ENCODE measurements at places on chromosomes 2 and 18.

DNA sequence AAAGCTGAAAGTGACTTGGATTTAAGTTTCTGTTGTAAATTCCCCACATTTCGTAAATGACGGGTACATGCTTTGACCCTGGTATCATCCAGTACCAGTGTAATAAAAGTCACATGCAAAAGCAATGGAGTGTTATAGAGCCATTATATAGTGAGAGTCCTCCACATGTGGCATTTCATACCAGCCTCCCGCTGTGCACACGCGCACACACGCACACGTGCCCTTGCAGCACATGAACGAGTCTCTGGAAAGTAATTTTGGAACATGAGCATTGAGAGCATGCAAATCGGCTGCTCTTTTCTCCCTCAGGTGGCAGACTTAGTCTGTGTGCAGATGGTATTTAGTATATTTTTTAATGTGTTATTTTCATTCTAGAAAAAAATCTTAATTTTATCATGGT lies 198.1 kb downstream of the ZNF407 start:
- DNase-seq: no peak

DNA sequence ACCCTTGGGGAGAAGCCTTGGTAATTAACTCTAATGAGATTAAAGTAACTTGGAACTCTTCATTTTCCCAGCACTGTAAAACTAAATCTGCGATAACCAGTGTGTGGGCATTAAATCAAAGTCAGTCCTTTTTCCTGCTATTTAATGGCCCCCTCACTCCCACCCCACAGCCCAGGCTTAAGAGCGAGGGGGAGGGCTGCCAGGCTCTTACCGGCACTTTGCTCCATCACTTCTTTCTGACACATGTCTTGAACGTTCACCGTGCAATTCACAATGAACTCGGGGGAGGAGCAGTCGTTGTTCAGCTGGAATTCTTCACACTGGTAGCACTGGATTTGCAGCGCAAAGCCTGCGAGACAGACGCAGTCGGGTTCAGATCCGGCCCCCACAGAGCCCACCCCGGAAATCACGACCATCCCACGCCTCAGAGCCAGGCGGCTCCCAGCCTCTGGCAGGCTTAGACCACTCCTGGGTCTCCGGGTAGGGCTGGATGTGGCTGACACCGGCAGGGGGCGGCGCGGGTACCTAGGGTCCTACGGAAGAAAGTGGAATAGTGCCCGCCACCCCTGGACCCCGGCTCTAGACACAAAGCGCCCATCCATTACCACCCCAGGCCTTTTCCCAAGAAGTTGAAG lies 1.7 kb downstream of the LYPD1 start:
- no peak for DNase-seq

GRCh38 chr18:55587418-55588110 lies 428 bp downstream of the TCF4 start:
- no peak for DNase-seq

GRCh38 chr18:6625481-6625880 lies 104.0 kb upstream of the ARHGAP28 start:
- DNase-seq: no peak

DNA sequence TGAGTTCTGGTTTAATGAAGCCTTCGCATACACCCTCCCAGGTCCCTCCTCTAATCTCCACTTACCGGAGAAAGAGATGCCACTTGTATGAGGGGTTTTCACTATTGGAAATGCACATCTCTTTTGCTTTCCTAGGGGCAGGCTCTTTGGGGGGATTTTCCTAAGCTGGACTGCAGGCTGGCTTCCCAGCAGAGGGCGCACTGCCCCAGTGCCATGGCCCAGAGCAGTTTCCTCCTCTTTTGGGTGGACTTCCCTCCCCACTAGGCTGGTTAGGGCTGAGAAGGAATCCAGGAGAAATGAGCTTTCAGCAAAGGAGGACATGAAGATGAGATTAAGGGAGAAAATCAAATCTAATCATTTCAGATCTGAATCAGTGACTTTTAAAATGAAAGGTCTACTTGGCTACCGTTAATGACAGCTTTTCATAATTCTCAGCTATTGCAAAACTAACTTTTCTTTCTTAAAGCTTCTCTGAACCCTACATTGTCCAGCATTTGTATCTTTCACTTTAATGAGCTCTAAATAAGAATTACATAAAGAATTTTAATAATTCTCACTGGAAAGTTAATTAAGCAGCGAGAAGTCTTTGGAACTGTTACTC lies 784.1 kb upstream of the FANCL start:
- no peak for DNase-seq

DNA sequence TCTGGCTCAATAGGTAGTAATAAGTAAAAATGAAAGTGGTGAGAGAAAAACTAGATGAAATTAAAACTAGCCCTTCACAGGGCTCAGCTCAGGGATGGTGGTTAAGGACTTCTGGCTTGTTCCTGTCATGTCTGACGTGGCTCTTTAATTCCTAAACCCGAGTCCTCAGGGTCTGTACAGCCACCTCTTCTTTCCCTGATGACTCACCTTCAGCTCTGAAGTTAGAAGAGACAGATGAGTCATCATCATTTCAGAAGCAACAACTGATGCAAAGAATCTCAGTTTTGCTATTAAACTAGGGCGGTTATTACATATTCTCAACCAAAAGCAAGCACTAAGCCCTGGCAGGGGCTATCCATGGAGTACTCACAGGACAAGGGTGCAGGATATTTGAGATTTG lies 24.0 kb upstream of the ITGB6 start:
- no peak for DNase-seq

GRCh38 chr2:158325031-158325781 lies 131.3 kb downstream of the CCDC148 start:
- no peak for DNase-seq

DNA sequence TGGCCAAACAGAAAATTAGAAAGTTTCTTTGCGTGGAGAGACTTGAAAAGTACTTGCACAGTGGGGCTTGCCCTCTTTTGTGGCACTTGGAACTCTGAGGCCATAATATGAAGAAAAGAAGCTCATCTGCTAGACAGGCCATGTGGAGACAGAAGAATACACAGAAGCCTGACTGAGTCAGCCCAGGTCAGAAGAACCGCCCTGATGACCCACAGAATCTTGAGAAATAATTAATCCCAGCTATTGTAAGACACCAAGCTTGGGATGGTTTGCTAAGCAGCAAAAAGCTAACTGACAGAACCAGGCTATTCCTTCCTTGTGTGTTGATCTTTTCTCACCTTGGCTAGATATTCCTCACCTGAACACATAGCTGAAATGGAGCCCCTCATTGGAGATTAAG lies 33.7 kb downstream of the G6PC2 start:
- no peak for DNase-seq

- no peak for DNase-seq
Observed at GRCh38 chr18:9017167-9017904, 85.2 kb upstream of the NDUFV2 start.

DNA sequence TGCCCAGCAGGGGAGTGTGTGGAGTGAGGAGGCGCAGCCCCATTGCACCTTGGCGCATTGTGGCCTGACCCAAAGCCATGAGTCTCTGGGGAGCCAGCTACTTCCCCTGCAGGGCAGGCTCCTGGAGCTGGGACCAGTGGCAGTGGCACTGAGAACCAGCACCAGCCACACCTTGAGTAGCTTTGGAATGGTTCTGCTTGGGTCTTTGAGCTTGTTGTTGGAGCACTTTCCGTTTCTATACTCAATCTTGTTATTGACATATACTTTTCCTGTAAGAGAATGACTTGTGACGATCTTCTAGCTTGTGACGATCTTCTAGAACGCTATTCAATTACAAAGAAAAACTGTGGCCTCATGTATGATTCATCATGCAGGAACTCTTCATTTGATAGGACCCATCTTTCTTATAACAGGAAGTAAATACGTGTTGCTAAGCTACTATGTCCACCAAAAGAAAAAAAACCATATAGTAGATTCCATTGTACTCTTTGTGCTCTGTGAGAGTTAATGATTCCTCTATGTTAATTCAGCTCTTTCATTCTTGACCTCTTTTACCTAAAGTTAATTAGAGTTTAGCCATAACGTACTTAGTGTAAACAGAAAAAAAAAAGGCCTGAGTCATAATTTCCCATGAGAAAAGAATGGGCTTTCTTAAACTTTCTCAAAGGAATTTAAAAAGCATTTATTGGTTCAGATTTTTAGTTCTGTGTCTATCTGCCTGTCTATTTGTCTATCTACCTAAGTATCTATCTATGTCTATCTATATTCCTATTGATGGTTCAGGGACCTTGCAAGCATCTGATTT lies 113.1 kb downstream of the GATA6 start:
- no peak for DNase-seq

DNA sequence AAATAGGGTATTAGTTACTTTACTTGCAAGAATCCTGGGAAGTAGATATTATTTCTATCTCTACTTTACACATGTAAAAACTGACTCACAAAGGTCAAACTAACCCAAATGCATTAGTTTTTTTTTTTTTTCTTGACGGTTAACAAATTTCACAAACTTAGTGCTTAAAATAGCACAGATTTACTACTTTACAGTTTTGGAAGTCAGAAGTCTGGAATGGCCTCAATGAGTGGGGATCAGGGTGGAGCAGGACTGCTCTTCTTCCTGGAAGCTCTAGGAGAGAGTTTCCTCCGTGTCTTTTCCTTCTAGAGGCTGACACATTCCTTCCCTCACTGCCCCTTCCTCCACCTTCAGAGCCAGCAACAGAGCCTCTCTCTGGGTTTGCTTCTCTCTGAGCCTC lies 117.2 kb downstream of the COL6A3 start:
- DNase-seq: no peak

GRCh38 chr2:20487392-20488174 lies 40.7 kb downstream of the RHOB start:
- no peak for DNase-seq

GRCh38 chr2:158184556-158185343 lies 83.1 kb downstream of the UPP2 start:
- no peak for DNase-seq

GRCh38 chr2:120313695-120314615 lies 32.0 kb upstream of the INHBB start:
- DNase-seq: no peak

GRCh38 chr2:72289283-72289682 lies 141.6 kb upstream of the CYP26B1 start:
- DNase-seq: no peak

GRCh38 chr2:239036819-239037558 lies 189.1 kb downstream of the TWIST2 start:
- no peak for DNase-seq

GRCh38 chr18:77373730-77374445 lies 124.2 kb downstream of the GALR1 start:
- DNase-seq: no peak

DNA sequence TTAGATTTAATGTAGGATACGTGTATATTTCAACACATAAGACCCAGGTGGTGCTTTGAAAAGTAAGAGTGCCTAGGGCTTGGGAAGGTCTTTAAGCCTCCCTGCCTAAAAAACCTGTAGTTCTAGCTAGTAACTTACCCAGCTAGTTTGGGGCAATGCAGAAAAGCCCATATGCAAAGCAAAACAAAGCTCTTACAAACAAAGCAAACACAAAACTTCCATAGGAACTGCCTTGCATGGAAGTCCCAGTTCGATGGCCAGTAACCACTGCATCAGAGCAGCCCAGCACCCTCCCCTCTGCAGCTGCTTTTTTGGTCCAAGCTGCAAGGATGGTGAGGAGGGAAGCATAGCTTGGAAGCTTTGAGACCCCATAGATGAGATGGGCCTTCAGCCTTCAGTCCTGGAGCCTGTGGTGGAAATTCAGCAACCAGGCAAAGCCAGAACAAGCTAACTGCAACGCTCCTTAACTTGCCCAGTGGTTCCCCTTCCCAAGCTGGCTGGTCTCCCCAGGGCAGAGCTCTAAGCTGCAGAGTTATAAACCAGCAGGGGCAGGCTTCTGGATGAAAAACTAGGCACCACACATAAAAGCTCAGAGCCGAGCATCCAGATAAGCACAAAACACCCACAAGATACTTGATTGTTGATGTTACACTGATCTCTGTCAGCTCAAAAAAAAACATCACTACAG lies 16.2 kb downstream of the C2orf76 start:
- no peak for DNase-seq

DNA sequence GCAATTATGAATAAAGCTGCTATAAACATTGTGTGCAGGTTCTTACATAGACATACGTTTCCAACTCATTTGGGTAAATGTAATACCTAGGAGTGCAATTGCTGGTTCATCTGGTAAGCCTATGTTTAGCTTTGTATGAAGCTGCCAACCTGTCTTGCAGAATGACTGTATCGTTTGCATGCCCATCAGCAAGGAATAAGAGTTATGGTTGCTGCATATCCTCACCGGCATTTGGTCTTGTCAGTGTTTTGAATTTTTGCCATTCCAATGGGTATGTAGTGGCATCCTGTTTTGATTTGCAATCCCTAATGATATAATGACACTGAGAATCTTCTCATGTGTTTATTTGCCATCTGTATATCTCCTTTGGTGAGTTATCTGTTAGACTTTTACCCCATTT lies 20.7 kb downstream of the CCDC150 start:
- DNase-seq: no peak

Data from stimulated activated CD4-positive, alpha-beta T cell treated with anti-CD3 and anti-CD28 coated beads, TNF-alpha, amount 100 ng/mL, for 1 hour (primary cell).